Mucosa of descending colon (tissue), 3 donors: ENCODE measurements at places on chromosomes 16 and 17.

DNA sequence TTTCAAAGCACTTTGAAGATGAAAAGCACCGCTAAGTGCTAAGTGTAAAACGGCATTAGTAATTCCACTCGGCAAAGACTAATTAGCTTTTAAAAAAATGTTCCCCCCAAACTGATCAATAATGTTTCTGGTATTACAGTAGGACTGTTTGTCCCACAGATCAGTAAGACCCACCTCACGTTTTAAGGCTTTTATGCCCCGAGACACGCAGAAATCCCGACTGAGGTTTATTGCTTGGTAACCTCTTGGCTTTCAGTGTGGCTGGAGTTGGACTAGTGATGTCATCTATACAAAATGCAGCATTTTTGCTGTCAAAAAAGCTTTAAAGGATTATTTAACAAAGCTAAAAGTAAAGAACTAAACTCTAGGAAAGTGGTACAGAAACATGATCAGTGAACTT lies 414.6 kb upstream of the PSMD7 start:
- DNase-seq: no peak

DNA sequence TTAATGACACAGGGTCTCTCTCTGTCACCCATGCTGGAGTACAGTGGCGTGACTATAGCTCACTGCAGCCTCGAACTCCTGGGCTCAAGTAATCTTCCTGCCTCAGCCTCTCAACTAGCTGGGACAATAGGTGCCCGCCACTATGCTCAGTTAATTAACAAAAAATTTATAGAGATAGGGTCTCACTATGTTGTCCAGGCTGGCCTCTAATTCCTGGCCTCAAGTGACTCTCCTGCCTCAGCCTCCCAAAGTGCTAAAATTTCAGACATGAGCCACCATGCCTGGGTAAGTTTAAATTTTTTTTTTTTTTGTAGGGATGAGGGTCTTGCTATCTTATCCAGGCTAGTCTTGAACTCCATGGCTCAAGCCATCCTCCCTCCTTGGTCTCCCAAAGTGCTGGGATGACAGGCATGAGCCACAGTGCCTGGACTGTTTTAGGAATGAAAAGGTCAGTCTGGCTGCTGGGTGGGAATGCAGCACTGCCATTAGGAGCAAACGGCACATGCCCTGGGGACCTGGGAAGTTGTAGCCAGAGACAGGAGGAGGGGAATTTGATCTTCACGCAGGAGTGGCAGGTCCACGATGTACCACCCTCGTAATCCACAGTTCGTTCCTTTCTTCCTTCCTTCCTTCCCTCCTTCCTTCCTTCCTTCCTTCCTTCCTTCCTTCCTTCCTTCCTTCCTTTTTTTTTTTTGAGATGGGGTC lies 106.7 kb downstream of the HAPSTR1 start:
- no peak for DNase-seq

GRCh38 chr16:53915452-53916160 lies 211.7 kb downstream of the FTO start:
- DNase-seq: no peak

GRCh38 chr16:86359571-86359970 lies 150.8 kb upstream of the FOXF1 start:
- no peak for DNase-seq

DNA sequence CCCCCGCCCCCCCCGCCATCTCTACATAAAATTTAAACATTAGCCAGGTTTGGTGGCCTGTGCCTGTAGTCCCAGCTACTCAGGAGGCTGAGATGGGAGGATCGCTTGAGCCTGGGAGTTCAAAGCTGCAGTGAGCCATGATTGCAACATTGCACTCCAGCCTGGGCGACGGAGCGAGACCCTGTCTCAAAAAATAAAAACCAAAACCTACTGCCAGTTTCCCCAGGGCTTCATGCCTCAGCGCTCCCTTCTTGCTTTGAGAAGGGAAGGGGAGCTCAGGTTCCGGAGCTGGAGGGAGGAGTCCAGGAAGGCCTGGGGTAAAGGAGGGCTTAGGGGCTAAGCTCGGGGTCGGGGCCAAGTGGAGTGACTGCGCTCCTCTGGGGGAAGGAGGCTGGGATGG lies 20.5 kb downstream of the PLCD3 start:
- DNase-seq: no peak

DNA sequence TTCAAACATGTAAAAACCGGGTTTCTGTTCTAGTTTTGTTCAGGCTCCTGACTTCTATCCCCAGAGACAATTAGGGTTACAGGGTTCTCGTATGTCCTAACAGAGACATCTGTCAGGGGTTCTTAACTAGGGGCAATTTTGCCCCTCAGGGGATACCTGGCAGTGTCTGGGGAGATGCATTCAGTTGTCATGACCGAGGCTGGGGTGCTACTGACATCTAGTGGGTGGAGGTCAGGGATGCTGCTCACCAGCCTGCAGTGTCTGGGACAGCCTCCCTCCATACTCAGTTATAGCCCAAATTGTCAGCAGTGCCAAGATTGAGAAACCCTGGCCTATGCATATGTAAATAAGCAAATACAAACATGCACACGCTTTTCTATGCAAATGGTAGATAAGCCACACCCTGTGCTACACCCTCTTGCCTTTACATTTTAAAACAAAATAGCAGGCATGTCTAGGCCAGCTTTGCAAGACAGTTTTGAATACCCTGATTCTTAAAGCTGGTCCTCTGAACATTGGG lies 37.4 kb downstream of the CLEC16A start:
- DNase-seq: no peak

DNA sequence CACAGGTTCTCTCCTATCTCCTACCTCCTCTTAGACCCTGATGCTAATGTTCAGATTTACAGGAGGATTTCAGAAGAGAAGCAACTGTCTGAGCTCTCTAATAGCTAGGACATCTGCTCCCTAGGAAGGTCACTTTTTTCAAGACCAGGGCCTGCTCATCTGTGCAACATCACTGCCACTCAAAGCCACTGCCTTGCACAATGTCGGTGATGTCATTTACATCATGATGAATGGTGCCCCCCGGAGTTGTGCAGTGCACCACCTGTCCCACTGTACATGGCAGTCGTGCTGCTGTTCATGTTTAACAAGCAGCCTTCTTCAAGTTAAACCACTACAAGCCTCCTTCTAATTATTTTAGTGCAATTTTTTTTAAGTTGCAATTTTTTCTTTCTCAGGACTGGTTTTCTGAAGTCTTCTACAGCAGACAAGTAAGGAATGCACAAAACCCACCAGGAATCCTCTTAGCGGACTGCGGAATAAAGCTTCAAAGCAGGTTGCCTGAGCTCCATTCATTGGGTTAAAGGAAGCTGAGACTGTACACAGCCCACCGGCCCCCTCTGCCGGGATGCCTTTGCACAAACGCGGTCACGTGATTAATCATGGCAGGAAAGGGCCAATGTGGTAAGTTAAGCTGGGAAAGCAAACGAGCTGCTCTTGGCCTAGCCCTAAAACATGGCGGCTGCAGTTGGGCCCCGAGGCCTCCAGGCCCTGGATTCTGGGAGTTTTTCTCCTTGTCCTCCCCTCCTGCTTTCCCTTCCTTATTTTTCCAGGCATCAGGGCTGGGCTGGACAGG lies 74.1 kb downstream of the MYH11 start:
- no peak for DNase-seq

- no peak for DNase-seq
Measured at GRCh38 chr16:11268921-11269375, at the start of gene TNP2. TSS of gene TNP2 (minus strand) at chr16:11269325. CDS start at chr16:11269262, 63 bp downstream.

- DNase-seq: no peak
Measured at GRCh38 chr17:1724869-1725641, 551 bp downstream of the WDR81 start.

DNA sequence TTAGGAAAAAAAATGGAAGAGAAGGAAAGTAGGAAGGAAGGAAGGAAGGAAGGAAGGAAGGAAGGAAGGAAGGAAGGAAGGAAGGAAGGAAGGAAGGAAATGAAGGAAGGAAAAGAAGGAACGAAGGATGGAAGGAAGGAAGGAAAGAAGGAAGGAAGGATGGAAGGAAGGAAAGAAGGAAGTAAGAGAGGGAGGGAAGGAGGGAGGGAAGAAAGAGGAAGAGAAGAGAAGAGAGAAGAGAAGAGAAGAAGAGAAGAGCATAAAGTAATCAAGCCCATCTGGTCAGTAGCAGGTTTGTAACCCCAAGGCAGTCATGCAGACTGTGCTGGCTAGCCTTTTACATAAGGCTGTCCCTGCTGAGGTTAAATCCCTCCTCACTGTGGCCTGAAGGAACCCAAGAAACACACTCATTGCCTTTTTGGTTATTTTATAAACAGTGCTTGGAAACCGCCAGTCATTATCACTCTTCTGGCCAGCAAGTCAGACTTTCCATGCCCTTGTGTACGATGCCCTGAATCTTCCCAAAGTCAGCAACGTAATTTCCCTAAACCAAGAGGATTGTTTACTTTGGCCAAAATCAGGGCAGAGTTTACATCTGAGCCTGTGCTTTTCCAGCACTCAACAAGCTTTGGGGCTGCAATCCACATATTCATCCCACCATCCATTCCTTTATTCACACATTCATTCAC lies 409.6 kb upstream of the MAF start:
- no peak for DNase-seq

DNA sequence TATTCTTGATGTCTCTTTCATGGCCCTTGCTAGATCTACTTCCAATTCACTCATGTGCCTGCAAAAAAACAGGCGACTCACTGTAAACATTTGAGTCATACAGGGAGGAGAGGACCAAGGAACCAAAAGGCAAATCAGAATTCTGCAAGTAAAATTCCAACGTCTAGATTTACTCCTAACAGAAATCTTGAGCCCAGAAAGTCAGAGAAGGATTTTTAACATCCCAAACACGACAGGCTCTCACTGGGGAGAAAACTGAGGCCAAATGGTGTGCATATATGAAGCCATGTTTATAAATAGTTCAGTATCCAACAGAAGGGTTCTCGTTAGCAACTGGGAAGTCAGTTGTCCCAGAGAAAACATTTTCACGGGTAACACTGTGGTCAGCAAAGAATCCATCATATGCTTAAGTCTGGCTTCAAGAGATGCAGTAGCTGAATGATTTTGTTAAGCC lies 40.1 kb downstream of the LITAF start:
- no peak for DNase-seq

DNA sequence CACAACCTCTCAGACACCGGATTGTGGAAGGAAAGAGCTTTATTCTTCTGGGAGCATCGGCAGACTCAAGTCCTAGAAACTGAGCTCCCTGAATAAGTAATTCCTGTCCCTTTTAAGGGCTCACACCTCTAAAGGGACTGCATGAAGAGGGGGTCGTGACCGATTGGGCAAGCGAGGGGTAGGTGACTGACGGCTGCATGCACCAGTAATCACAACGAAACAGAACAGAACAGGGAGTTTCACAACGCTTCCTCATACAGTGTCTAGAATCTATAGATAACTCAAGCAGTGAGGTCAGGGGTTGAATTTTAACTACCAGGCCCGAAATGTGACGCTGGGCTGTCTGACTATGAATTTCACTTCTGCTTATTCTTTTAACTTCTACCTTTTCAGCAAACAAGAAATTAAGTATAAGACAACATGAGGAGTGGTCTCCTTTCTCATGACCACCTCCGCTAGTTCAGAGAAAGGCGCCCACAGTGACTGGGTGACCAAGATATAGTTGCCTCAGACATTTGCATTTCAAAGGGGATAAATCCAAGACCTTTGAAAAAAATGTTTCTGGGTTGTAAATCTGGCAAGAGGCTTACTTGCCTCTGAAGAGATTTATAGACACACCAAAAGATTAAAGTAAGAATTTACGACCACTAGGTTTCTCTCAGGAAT lies 88.4 kb upstream of the ATF7IP2 start:
- DNase-seq: peak; percentile 13

DNA sequence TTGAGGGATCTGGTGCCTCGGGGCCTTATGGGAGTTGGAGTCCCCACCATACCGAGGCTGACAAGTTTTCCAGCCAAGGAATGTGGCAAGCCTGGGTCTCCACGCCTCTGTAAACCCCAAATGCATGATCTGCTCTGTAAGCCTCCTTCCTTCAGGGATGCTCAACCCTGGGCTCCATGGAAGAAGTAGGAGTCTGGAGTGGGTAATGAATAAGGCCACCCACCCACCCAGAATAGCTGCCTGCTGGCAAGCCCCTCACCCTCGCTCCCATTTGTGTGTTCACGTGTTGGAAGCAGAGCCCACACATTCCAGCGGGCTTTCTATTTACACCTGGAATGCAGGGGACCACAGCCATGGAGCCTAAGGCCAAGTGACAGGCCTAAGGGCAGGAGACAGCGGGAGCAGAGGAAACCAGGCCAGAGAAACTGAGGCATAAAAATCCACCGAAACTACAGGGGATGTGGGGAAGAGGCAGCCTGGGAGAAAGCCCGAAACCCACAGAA lies 4.4 kb downstream of the DLG4 start:
- DNase-seq: no peak

GRCh38 chr16:12754824-12755543 lies 48.7 kb downstream of the CPPED1 start:
- DNase-seq: no peak

DNA sequence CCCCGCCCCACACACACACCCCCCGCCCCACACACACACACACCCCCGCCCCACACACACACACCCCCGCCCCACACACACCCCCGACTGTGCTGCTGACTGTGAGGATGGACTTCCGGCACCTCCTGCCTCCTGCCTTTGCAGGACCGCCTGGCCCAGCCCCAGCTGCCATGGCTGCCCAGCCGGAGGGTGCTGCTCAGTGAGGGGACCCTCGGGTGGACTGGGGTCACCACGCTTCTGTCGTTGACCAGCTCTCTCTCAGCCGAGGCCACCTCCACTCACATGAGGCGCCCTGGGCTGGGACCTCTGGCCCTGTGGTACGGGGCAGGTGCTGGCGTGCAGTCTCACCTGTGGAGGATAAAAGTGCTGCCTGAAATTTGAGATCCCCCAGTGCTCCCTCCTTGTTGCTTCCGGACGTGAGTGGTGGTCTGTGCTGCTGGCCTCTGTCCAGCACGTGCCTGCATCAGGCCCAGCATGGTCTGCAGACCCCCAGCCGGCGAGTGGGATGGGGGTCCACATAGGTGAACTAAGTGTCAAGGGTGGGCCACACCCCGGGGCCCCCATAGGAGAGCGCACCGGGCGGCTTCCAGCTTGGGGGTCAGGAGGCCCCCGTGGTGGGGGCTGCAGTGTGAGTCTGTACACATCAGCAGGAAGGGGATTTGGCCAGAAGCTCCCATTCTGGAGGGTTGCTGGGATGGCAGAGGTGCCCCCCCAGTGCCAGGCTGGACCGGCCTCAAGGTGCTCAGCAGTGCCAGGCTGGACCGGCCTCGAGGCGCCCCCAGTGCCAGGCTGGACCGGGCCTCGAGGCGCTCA lies 11.2 kb downstream of the METRNL start:
- peak; percentile 69 for DNase-seq
